ENCODE measurements at places on chromosomes 2 and 18. TPM values are rescaled to one million over a fixed set of nuclear protein-coding genes. Genes with fewer than 3 reads are reported as not detected.

- no peaks in the 10 kb centered on the region for H3K27me3 ChIP-seq
- H3K4me1 ChIP-seq: no peaks in the 10 kb centered on the region
- no peak overlapping the region for H3K27ac ChIP-seq
- no peak for DNase-seq
- H3K36me3 ChIP-seq: no peaks in the 10 kb centered on the region
- no peak overlapping the region for H3K4me3 ChIP-seq
Observed at GRCh38 chr2:136905779-136906178, 140.4 kb downstream of the THSD7B start.

DNA sequence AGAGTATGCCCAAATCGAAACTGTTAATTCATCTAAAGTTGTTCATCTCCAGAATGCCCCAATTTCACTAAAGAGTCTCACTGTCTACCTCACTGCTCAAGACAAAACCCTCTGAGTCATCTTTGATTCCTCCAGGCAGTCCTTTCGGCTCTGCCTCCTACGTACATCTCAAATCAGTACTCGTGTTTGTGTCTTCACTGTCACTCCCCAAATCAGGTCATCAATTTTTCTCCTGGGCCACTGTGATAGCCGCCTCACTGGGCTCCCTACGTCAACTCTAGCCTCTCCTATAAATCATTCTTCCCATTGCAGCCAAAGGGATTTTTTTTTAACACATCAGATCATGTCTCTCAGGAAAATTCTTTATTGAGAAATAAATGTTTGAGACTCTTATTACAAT, 42.1 kb upstream of the TTC39C start:
- no peaks in the 10 kb centered on the region for H3K4me1 ChIP-seq
- H3K27ac ChIP-seq: no peak overlapping the region
- DNase-seq: no peak
- H3K27me3 ChIP-seq: no peaks in the 10 kb centered on the region
- H3K36me3 ChIP-seq: no peaks in the 10 kb centered on the region

GRCh38 chr2:208256192-208256782, 1.4 kb upstream of the IDH1 start:
- no peaks in the 10 kb centered on the region for H3K36me3 ChIP-seq
- no peak for DNase-seq
- no peak overlapping the region for H3K4me3 ChIP-seq
- peak overlapping the region; percentile 71 for H3K27ac ChIP-seq
- H3K4me1 ChIP-seq: peaks cover 7% of the 10 kb centered on the region

- H3K4me1 ChIP-seq: no peaks in the 10 kb centered on the region
- no peak overlapping the region for H3K4me3 ChIP-seq
- no peak overlapping the region for H3K27ac ChIP-seq
Observed at GRCh38 chr2:118882693-118883336, 35.4 kb upstream of the EN1 start.

GRCh38 chr2:33529771-33530481, 53.5 kb downstream of the RASGRP3 start:
- no peak for DNase-seq
- H3K27ac ChIP-seq: no peak overlapping the region
- H3K27me3 ChIP-seq: no peaks in the 10 kb centered on the region

GRCh38 chr2:128364441-128364911, 45.8 kb upstream of the HS6ST1 start:
- H3K27ac ChIP-seq: no peak overlapping the region
- H3K4me1 ChIP-seq: no peaks in the 10 kb centered on the region
- no peak overlapping the region for H3K4me3 ChIP-seq
- no peak for DNase-seq
- H3K36me3 ChIP-seq: no peaks in the 10 kb centered on the region
- no peaks in the 10 kb centered on the region for H3K27me3 ChIP-seq

DNA sequence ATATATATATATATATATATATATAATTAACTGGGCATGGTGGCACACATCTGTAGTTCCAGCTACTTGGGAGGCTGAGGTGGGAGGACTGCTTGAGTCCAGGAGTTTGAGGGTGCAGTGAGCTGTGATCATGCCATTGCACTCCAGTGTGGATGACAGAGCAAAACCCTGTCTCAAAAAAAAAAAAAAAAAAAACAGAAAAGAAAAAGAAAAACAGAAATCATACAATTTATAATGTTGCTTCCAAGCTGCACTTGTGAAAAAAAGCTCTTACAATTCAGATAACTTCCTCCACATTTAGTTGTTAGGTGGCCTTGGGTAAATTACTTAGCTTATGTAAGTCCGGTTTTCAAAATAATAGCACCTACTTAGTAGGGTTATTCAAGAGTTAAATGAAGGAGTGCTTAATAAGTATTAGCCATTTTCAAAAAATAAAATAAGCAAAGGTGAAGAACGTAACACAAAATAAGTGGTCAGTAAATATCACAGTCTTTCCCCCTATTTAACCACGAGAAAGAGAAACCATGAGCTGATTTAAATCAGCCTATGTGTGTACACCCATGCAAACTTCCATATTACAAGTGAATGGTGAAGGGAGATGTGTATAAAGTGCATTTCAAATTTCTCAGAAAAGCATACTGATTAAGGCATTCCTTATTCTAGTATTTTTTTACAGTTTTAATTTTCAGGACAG, 2.3 kb downstream of the WIPF1 start:
- H3K4me1 ChIP-seq: no peaks in the 10 kb centered on the region
- DNase-seq: no peak
- H3K27ac ChIP-seq: peak overlapping the region; percentile 31
- no peaks in the 10 kb centered on the region for H3K27me3 ChIP-seq

DNA sequence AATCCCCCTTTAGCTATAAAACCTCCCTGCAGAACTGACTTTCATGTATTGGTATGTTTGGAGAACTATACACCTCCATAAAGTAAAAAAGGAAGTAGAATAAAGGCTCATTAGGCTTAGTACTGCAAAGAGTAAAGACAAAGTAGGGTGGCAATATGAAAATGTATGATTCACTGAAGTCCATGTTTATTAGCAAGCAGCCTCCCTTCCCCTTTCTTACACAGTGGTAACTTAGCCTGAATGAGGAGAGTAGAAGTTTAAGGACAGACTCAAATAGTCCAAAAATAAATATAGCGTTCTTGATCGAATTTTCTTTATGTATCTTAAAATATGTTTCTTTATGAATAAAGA, 1.5 kb downstream of the ZNF804A start:
- no peak for DNase-seq
- H3K4me3 ChIP-seq: no peak overlapping the region
- H3K27ac ChIP-seq: peak overlapping the region; percentile 44

GRCh38 chr2:239372835-239373234, 28.0 kb downstream of the HDAC4 start:
- no peak overlapping the region for H3K27ac ChIP-seq
- no peaks in the 10 kb centered on the region for H3K36me3 ChIP-seq
- H3K27me3 ChIP-seq: no peaks in the 10 kb centered on the region
- DNase-seq: no peak
- no peaks in the 10 kb centered on the region for H3K4me1 ChIP-seq
- H3K4me3 ChIP-seq: no peak overlapping the region

DNA sequence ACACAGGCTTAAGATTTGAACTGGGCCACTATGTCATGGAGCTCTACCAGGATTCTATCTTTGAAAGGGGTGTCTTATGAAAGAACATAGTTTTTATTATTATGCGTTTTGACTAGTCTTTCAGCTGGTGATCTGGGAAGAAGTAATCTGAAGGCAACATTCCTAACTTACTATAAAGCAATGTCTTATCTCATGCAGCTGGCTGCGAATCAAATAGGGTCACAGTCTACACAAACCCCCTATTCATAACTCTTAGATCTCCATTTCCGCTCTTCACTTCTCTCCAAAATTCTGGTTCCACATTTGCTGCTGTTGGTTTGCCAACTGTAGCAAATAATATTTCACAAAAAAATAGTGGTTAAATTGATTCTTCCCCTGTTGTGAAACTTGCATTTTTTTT, 813.3 kb downstream of the CNTNAP5 start:
- H3K4me3 ChIP-seq: no peak overlapping the region
- H3K4me1 ChIP-seq: no peaks in the 10 kb centered on the region

DNA sequence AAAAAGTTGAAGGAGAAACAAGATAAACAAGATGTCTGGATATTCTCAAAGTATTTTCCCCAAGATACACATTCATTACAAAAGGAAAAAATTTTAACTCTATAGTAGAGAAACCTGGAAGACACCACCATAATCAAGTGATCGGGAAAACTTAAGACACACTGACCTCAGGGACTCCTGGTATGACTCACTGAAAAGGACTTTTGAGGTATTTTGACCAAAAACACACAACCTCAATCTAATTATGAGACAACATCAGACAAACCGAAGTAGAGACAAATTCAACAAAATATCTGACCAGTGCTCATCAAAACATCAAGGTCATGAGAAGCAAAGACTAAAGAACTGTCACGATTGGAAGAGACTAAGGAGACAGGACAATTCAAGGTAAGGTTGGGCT, 34.7 kb downstream of the LPIN2 start:
- H3K36me3 ChIP-seq: no peaks in the 10 kb centered on the region
- peak overlapping the region; percentile 43 for H3K27ac ChIP-seq
- DNase-seq: no peak
- no peaks in the 10 kb centered on the region for H3K4me1 ChIP-seq
- H3K27me3 ChIP-seq: no peaks in the 10 kb centered on the region

GRCh38 chr2:151111599-151112278, 149.9 kb downstream of the RBM43 start:
- no peak overlapping the region for H3K4me3 ChIP-seq
- no peak overlapping the region for H3K27ac ChIP-seq
- DNase-seq: no peak
- H3K27me3 ChIP-seq: no peaks in the 10 kb centered on the region

DNA sequence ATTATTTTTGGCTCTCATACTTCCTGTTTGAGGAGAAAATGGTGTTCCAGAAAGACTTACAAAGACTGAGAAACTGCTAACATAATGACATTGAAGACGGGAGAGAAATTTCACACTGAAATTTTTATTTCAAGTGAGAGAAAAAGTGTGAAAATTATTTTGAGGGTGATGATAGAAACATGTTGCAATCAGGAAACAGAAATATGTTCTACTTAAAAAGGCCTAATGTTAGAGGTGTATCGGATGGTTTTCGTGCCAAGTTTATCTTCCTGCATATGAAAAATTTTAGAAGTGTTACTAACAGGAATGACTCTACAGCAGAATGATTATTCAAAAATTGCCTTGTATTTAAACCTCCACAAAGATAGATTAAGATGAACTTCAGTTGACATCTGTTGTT, 50.5 kb downstream of the KCNE4 start:
- H3K36me3 ChIP-seq: no peaks in the 10 kb centered on the region
- H3K4me1 ChIP-seq: no peaks in the 10 kb centered on the region
- no peak overlapping the region for H3K27ac ChIP-seq
- no peaks in the 10 kb centered on the region for H3K27me3 ChIP-seq
- DNase-seq: no peak

GRCh38 chr2:233082931-233083755, 23.0 kb downstream of the INPP5D start:
- H3K27me3 ChIP-seq: no peaks in the 10 kb centered on the region
- H3K36me3 ChIP-seq: no peaks in the 10 kb centered on the region
- DNase-seq: no peak
- no peak overlapping the region for H3K4me3 ChIP-seq

DNA sequence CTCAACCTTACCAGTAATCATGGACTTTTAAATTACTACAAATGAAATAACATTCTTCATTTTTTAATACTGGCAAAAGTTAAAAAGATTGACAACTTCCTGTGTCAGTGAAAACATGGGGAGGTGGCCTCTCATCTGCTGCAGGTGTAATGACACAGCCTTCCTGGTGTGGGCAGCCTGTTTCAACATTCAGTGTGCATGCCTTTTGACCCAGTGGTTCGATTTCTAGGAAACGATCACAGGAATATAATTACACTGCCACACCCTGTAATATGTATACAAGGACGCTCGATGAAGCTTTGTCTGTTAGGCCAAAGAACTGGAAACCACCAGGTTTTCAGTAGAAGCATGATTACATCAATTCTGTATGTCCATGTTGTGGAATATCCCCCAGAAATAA, 68.7 kb downstream of the MTHFD2 start:
- H3K4me3 ChIP-seq: no peak overlapping the region
- H3K27me3 ChIP-seq: no peaks in the 10 kb centered on the region
- H3K36me3 ChIP-seq: no peaks in the 10 kb centered on the region
- H3K4me1 ChIP-seq: no peaks in the 10 kb centered on the region

GRCh38 chr2:10659898-10660568, 29.7 kb downstream of the NOL10 start:
- H3K27ac ChIP-seq: no peak overlapping the region
- H3K27me3 ChIP-seq: no peaks in the 10 kb centered on the region
- H3K36me3 ChIP-seq: no peaks in the 10 kb centered on the region
- no peak overlapping the region for H3K4me3 ChIP-seq

- H3K27ac ChIP-seq: no peak overlapping the region
- H3K4me1 ChIP-seq: no peaks in the 10 kb centered on the region
- no peaks in the 10 kb centered on the region for H3K27me3 ChIP-seq
- DNase-seq: no peak
- no peak overlapping the region for H3K4me3 ChIP-seq
- H3K36me3 ChIP-seq: no peaks in the 10 kb centered on the region
Observed at GRCh38 chr2:10350761-10351160, 48.1 kb downstream of the HPCAL1 start.

GRCh38 chr18:3660739-3661515, 211.0 kb downstream of the TGIF1 start:
- H3K27me3 ChIP-seq: no peaks in the 10 kb centered on the region
- H3K36me3 ChIP-seq: no peaks in the 10 kb centered on the region
- DNase-seq: no peak
- no peaks in the 10 kb centered on the region for H3K4me1 ChIP-seq
- no peak overlapping the region for H3K4me3 ChIP-seq

GRCh38 chr2:239202836-239203235, 198.0 kb downstream of the HDAC4 start:
- no peaks in the 10 kb centered on the region for H3K4me1 ChIP-seq
- no peaks in the 10 kb centered on the region for H3K36me3 ChIP-seq
- no peak for DNase-seq
- H3K4me3 ChIP-seq: no peak overlapping the region
- no peak overlapping the region for H3K27ac ChIP-seq
- no peaks in the 10 kb centered on the region for H3K27me3 ChIP-seq

DNA sequence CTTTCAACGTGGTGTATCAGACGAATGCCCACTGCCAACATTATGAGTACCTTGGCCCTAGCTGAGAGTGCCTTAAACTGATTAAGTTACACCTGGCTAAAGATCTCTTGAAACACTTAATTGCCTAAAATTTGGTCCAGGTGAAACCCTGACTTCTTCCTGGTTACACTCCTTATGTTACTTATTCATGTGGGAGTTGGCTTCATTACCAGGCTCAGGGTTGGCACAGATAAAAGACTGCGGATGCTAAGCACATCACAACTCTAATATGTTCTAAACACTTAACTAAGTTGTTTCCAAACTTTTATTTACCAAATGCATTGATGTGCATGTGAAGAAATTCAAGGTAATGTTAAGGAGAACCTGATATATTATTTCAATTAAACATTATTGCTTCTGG, 298.9 kb downstream of the TCF4 start:
- no peaks in the 10 kb centered on the region for H3K4me1 ChIP-seq
- no peaks in the 10 kb centered on the region for H3K36me3 ChIP-seq
- H3K27me3 ChIP-seq: no peaks in the 10 kb centered on the region
- H3K4me3 ChIP-seq: no peak overlapping the region
- no peak for DNase-seq
- no peak overlapping the region for H3K27ac ChIP-seq

B4GALT6 gene
- 3.5 TPM for total RNA-seq

DPYSL5 gene
- not detected for total RNA-seq

DPP4 gene
- 36.8 TPM for total RNA-seq

STARD6 gene
- total RNA-seq: not detected

TEX44 gene
- not detected for total RNA-seq

ERBB4 gene
- 32.8 TPM for total RNA-seq

GKN1 gene
- total RNA-seq: not detected

FEV gene
- 25.9 TPM for total RNA-seq

CYTIP gene
- 3.3 TPM for total RNA-seq

Measured in prostate gland (tissue), 2 donors.